ENCODE measurements at places on chromosomes 7 and 10. TPM values are rescaled to one million over a fixed set of nuclear protein-coding genes. Genes with fewer than 3 reads are reported as not detected.

TMEM229A gene
- not detected for total RNA-seq

TAS2R5 gene
- 0.79 TPM for total RNA-seq

ACSL5 gene
- total RNA-seq, result not detected

SUN3 gene
- total RNA-seq, result not detected

LRGUK gene
- not detected for total RNA-seq

CASTOR2 gene
- 6.3 TPM for total RNA-seq

GIMAP8 gene
- 0.07 TPM for total RNA-seq

PAPOLB gene
- total RNA-seq, result not detected

MYO1G gene
- total RNA-seq, result not detected

GHRHR gene
- not detected for total RNA-seq

LIPK gene
- 1.4 TPM for total RNA-seq

OR2A5 gene
- total RNA-seq, result not detected

GPAM gene
- 6.3 TPM for total RNA-seq

PLAC9 gene
- total RNA-seq, result not detected

ELFN1 gene
- total RNA-seq, result 0.07 TPM

CPN1 gene
- not detected for total RNA-seq

CALML3 gene
- total RNA-seq, result 7.7 TPM

COL28A1 gene
- under 0.01 TPM for total RNA-seq

ANXA8L1 gene
- total RNA-seq, result 291 TPM

PLPP4 gene
- not detected for total RNA-seq

RPEL1 gene
- not detected for total RNA-seq

NPC1L1 gene
- not detected for total RNA-seq

TFEC gene
- total RNA-seq, result not detected

TYW1 gene
- total RNA-seq, result 13.9 TPM

PLEKHA1 gene
- 52.7 TPM for total RNA-seq

NAT16 gene
- not detected for total RNA-seq

MACC1 gene
- 16.7 TPM for total RNA-seq

GPR146 gene
- total RNA-seq, result 0.14 TPM

NUTM2E gene
- total RNA-seq, result not detected

STK17A gene
- total RNA-seq, result 111 TPM

HOXA2 gene
- not detected for total RNA-seq

CPA5 gene
- total RNA-seq, result not detected

SPDYE16 gene
- total RNA-seq, result 0.05 TPM

CDHR1 gene
- 1.5 TPM for total RNA-seq

SORCS1 gene
- total RNA-seq, result not detected

MEOX2 gene
- total RNA-seq, result not detected

GRB10 gene
- total RNA-seq, result 10.4 TPM

CALML5 gene
- total RNA-seq, result 36.7 TPM

Measured in airway epithelial cell (primary cell).